ENCODE measurements at places on chromosomes 13 and 19.
A peak's percentile ranks its signal among the peaks of the same experiment; 100 is the strongest.

- DNase-seq: peak; percentile 46
Observed at GRCh38 chr19:57280962-57281400, 696 bp downstream of the ZNF460 start.

- no peak for DNase-seq
Observed at GRCh38 chr19:3668331-3669081, 31.8 kb downstream of the PIP5K1C start.

DNA sequence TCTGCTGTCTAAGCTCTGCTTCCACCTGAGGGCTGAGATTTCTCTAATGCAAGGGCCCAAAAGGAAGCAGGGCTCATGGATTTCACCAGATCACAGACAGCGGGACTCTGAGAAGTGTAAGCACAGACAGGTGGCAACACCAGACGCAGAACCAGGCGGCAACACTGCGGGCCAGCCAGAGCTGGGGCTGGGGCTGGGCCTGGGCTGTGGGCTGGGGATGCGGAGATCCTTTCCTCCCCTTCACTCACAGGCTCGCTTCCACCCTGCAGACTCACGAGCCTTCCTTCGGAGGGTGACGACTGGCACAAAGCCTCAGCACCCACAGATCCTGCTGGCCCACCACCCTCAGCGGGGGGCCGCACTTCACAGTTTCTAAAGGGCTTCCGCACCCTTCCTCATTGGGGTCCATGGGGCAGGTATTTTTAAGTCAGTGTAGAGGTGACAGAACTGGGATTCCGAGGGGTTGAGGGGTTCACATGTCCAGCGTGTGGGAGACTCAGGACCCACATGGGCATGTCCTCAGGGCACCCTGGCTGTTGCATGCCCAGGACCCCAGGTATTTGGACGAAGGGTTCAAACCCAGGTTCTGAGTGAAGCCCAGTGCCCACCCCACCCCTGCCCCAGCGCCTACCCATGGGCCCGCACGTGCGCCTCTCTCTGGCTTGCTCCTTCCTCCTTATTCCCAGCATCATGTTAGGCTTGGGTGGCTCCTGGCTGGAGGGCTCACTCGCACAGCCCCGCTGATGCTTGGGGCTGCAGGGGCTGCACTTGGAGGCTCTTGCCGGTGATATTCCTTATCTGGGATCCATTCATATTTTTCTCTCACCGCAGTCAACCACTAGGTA, 137.3 kb upstream of the GPR12 start:
- no peak for DNase-seq

DNA sequence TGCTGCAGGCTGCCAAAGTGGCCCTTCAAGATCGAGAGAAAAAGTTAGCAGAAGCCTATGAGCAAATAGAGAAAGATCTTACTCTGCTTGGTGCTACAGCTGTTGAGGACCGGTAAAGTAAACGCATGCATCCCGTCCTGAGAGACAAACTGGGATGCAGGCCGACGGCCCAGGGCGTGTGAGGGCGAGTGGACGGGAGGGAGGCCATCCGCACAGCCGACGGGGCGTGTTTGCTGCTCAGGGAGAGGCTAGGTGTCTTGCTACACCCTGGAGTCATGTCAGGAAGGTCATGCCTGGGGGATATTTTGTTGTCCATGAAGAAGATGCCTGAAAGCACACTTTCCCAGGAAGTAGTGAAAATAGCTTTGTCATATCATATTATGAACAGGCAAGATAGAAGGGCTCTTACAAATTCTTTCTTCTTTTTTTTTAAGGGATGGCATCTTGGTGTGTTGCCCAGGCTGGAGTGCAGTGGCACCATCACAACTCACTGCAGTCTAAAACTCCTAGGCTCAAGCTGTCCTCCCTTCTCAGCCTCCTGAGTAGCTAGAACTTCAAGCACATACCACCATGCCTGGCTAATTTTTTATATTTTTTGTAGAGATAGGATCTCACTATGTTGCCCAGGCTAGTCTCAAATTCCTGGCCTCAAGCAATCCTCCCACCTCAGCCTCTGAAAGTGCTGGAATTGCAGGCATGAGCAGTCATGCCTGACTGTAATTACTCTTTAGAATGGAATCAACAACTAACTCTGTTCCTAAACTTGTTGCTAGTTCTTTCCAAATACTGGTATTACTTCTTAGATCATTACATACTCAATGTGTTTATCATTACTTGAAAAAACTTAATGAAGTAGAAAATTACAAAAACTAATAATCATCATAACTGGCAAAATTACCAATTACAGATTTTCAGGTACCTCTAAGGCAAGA, 117.6 kb upstream of the MCF2L start:
- no peak for DNase-seq
